ENCODE measurements at places on chromosomes 3 and 15.

GRCh38 chr15:77352887-77353286 lies 67.0 kb downstream of the PEAK1 start:
- DNase-seq = no peak

- no peak for DNase-seq
Measured at GRCh38 chr3:73179601-73180000, 118.1 kb downstream of the EBLN2 start.

DNA sequence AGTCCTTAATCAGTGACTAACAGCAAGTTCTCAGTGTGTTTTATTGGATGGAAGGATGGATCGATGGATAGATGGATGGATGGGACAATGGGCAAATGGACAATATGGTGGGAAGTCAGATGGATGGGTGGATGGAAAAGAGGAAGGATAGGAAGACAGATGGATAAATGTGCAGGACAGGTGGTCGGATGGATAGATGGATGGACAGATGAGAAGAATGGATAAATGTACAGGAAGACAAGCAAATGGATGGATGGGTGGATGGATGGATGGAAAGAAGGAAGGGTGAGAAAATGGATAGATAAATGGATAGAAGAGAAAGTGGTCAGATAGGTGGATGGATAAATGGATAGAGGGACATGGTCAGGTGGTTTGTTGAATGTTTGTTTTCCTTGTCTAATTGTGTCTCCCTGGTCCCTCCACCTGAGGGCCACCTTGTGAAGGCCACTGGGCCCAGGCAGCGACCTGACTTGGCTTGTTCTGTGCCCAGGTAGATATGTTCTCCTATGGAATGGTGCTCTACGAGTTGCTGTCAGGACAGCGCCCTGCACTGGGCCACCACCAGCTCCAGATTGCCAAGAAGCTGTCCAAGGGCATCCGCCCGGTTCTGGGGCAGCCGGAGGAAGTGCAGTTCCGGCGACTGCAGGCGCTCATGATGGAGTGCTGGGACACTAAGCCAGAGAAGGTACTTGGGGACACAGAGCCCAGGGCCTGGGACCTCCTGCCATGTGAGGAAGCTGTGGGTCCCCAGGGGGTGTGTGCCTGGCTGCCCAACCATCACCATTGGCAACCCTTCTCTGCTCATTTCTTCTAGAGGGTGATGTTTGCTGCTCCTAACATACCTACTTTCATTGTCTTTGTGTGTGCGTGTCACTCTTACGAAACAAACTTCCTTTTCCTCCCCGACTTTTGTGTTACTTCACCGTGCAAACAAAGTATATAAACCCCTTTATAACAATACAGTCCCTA lies 137.5 kb downstream of the LRRK1 start:
- no peak for DNase-seq

- no peak for DNase-seq
Measured at GRCh38 chr15:67077641-67078215, 12.3 kb downstream of the SMAD3 start.

DNA sequence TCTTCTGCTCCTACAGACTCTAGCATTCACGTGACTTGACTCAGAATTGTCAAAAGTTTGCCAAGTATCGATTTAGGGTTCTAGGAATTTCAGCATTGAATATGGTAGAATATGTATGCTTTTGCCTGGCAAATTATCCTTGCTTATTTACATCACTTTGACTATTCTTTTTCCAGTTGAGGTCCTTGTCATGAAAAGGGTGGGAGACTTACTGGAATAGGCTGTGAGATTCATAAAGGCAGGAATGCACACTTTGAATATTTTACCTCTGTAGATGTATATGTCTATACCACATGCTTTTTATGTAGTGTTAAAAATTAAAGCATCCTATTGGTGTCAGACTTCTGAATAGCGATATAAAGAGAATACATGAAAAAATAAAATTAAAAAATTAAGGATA lies 378.8 kb upstream of the RARB start:
- DNase-seq = no peak

DNA sequence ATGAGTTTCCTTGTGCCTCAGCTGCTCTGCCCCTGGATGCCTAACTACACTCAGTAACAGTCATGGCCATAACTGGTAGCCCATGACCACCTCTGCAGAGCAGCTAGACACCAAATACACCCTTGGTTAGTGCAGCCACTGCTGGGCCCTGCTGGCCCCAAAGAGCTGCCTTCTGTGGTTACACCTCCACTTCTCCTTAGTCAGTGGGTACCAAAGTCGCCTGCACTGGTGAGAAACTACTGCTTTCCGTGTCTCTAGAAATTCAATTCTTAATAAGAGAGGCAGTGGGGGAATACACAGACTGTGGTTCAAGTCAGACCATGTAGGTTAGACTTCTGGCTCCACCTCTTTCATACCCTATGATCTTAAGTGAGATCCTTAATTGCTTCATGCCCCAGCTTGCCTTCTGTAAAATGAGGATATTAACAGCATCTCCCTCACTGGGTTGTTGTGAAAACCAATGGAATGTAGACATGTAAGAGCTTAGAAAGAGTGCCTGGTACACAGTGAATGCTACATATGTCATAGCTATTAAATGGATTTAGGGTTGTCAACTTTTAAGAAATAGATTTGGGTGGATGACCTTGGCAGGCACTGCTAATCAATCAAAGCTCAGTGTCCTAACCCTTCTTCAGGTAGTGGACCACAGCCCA lies 18.2 kb downstream of the HEG1 start:
- no peak for DNase-seq
